ENCODE measurements at places on chromosomes 4 and X.

- DNase-seq: peak; percentile 8
Observed at GRCh38 chr4:120718979-120719566, 203.5 kb downstream of the PRDM5 start.

DNA sequence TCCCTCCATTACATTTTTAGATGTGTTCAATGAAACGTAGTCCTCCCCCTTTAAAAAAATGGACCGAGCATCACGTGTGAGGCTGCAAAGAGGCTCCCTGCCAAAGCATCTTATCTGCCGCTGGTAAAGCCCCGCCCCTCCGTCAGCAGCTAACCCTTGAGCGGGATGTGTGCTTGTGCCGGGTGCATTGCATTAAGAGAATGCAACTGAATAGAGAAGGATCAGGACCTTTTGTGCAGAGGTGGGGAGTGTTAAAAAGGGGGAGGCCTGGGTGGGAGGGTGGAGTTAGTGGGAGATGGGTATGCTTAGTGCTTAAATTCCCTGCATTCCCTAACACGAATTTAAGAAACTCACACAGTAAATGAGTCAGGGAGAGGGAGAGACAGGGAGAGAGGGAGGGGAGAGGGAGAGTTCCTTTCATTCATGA lies 66.0 kb downstream of the TBL1X start:
- DNase-seq: peak; percentile 62

- no peak for DNase-seq
Observed at GRCh38 chr4:83568062-83568461, 32.2 kb downstream of the GPAT3 start.

DNA sequence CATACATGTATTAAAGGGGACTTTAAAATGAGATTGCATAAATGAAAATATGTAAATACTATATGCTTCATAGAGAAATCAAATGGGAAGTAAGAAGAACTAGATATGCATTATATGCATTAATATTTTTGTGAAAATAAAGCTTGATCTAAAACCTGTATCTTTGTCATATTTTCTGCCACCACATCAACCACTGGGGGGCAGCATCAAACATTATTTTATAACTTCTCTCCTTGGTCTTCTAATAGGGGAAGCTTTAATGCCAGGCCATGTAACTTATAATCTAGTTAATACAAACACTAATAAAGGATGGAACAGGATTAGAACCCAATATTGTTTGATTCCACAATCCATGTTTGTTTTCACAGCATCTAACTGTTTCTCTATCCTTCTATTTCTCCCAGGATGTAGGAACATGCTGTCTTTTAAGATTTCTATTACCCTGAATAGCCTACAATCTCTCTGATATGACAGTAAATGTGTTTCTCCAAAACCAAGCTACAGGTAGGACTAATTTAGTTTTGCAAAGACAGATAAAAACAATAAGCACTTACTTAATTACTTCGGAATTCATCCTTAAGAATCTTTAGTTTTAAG lies 10.0 kb downstream of the QRFPR start:
- DNase-seq: peak; percentile 42

DNA sequence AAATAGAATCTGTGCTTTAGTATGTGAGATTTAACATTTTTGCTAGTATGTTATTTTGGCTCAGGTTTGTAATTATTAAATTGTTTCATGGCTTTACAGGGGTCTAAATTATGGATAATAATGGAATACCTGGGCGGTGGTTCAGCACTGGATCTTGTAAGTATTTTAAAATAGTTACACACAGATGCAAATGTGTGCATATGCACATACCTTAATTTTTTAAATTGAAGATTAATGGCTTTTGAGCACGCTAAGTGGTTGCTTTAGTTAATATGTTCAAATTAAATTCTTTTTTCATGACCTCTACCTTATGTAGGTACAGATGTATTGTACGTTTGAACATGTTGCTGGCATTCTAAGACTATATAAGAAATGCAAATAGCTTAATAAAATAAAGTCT lies 40.2 kb downstream of the STK26 start:
- DNase-seq: no peak

GRCh38 chr4:107120661-107121060 lies 84.5 kb upstream of the DKK2 start:
- no peak for DNase-seq

DNA sequence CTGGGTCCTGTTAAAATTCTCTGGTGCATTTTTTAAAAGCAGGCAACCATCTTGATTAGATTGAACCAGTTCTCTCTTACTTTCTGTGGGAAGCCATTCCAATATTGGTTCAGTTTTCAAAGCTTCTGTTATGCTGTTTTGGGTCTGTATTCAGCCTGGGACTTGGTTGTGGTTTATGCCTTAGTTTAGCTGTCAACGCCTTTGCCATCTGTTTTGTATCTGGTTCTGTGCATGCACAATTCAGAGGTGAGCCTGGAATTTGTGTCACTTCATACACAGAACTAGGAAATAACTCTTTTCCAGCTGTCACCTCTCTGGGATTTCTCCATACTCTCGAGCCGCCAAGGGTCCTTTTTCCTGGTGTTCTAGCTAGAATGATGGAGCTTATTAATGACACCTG lies 46.2 kb downstream of the STAP1 start:
- DNase-seq: no peak

- no peak for DNase-seq
Observed at GRCh38 chrX:37816766-37817165, 30.6 kb downstream of the DYNLT3 start.
